ENCODE measurements at places on chromosomes 7 and 10. TPM values are rescaled to one million over a fixed set of nuclear protein-coding genes. Genes with fewer than 3 reads are reported as not detected.

The RARRES2 gene
- total RNA-seq: not detected

DNA sequence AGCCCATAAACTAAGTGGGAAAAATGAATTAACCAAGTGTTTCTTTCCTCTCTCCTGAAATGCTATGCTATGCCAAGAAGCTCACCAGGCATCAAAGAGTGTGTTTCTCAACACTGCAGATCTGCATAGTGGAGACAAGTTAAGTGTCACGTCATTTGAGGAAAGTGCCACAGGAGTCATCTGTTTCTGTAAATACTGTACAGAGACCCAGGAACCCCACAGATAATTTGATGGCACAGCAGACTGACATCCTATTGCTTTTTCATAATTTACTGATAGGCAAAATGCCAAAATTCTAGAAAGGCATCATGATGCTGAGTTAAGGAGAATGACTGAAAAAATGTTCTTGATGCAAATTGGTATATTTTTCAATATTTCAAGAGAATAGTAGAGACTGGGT is 124.3 kb downstream of the NRCAM start:
- DNase-seq: no peak

The AZGP1 gene
- not detected for total RNA-seq

The ETV1 gene
- total RNA-seq: 1.1 TPM

The NXPH1 gene
- not detected for total RNA-seq
